DMS 273 treated with DMSO at 0.1 percent for 48 hours (cell line): ENCODE measurements at places on chromosomes 12 and 14.
A peak's percentile ranks its signal among the peaks of the same experiment; 100 is the strongest.

DNA sequence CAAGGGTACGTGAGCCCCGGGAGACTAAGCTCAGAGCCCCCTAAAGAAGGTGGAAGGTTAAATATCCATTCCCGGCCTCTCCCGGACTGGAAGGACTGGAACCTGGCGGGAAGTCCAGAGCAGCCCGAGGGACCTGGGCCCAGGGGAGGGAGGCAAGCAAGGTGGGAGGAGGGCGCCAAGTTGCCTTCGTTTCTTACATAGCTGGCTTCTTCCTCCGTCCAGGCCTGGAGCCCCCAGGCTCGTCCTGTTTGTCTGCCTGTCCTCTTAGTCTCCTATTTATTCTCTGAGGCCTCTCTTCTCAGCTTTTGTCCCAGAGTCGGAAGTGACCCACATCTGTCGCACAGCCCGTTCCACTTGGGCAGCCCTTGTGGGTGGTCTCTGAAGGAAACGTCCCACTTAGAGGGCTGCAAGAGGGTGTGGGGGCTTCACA is 745 bp downstream of the PCK2 start:
- DNase-seq, result no peak

- DNase-seq, result no peak
Measured at GRCh38 chr12:20696181-20696905, 1.2 kb downstream of the SLCO1C1 start.

GRCh38 chr14:36442824-36443241 is 77.2 kb downstream of the NKX2-1 start:
- no peak for DNase-seq

GRCh38 chr14:57378661-57379060 is 11.7 kb upstream of the NAA30 start:
- no peak for DNase-seq

DNA sequence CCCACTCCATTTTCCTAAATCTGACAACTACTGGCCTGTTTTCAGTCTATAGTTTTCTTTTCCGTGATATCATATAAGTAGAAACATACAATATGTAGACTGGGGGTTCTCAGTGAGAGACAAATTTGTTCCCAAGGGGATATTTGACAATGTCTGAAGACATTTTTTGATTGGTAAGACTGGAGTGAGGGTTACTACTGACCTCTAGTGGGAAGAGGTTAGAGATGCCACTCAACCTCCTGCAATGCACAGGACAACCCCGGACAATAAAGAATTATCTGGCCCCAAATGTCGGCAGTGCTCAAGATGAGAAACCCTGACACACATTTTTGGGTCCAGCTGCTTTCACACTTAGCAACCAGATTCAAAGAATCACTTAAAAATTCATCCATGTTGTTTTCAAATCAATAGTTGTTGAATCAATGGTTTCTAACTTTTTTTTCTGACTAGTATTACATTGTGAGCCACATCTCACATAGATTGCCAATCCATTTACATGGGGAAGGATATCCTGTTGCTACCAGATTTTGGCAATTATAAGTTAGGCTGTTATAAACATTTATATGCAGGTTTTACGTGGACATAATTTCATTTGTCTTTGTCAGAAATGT is 307.1 kb downstream of the RPL10L start:
- peak; percentile 0 for DNase-seq

DNA sequence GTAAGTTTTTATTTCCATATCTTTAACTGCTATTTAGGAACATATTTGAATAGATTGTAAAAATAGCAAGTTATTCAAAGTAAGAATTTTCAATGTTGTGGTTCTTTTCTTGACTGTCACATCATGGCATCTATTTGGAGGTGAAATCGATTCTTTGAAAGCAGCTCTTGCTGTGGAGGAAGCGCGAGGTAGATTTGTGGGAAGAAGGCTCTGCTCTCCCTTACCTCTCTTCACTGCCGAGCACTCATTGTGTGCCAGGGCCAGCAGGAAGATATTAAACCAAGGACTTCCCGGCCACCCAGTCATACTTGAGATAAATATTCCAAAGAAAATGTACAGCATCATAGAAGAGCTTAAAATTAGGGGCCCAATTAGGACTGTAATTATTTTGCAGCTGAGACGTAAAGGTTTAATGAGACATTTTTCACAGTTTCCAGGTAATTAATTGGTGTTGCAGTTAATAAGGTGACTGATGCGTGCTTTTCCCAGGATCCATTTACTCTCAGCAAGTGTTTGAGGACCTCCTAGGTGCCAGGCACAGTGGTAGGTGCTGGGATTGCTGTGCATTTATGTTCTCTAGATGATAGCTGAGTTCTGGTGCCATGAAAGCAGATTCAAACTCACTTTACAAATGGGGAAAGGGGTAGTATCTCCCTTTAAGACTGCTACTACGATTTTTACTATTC is 89.2 kb upstream of the DYNC1H1 start:
- DNase-seq, result no peak

- DNase-seq, result no peak
Measured at GRCh38 chr14:43249116-43249515, 1258.0 kb downstream of the FSCB start.

GRCh38 chr14:104676694-104677511 is 12.5 kb upstream of the INF2 start:
- no peak for DNase-seq

GRCh38 chr12:120583478-120584030 is 2.4 kb upstream of the POP5 start:
- no peak for DNase-seq

DNA sequence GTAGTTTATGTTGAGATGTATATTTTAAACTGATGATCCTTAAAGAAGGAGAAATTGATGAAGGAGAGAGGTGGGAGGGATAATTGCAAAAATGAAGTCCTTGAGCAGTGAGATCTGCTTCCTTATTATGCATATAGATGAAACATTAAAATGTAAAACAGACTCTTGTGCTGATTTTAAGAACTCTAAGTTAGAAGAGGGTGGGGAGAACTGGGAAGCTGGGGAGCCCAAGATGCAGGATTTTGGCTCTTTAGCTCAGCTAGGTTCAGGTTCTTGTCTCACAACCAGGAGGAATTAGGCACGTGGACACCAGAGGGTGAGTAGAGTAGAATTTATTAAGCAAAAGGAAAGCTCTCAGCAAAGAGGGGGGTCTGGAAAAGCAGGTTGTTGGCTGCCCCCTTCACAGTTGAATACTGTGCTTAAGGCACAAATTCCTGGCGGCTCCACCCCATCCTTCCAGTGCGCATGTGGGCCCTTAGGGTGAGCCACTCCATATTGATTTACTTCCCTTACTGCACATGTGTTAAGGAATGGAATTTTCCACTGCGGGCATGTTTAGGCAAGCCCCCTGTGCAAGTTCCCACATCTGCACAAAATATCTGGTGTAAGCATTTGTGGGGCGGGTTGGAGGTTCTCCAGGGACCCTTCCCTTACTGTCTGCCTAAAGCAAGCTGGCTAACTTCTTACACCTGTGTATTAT is 141.9 kb downstream of the BICD1 start:
- no peak for DNase-seq

DNA sequence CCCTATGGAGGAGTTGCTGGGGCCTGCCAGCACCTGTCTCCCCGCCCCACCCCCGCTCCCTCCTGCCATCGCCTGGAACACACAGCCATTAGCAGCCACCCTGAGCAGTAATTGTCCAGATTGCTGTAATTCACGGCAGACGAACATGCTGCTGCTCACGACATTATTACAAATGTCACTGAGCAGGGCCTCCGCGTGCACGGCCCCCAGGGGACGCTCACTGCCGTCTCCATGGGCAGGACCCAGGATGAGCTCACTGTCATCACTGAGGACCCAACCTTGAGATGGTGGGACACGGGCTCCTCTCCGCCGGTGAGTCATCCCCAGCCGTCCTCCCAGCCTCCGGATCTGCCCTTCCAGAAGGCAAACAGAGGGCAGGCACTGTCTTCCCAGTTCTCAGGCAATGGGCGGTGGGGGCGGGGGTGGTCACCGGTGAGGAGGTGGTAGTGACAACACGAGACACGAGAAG is 100.4 kb downstream of the RFLNA start:
- DNase-seq, result no peak

DNA sequence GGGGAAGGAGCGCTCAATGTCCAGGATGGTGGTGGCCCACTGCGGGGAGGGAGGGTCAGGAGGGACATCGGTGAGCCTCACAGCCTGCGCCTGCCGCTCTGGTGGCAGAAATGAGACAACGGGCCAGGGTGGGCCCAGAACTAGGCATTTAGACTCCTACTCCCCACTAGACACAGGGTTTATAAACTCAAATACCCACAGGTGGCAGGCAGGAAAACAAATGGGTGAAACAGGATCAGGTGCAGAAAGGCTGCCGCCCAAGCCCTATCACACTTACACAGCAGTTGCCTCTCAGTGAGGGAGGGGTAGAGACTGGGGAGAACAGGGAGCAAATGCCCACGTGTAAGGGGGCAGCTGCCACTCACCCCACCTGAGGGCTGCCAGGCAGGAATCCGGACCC is 46.4 kb downstream of the TRPV4 start:
- no peak for DNase-seq

DNA sequence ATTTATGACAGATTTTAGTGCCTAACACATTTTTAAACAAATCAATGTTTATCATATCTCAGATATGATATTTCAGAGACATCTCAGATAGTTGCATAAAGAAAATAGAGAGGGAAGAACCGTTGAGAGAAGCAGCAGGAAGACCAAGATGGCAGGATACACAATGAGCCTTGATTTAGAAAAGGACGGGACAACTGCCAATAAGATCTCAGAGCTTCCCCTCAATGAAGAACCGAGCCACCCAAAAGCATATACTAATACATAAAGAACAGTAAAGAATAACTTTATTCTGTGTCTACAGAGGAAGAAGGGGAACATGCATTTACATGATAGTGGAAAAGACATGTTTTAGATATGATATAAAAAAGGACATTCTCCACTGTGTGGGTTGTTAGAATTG is 375.9 kb upstream of the SOX5 start:
- DNase-seq, result no peak

DNA sequence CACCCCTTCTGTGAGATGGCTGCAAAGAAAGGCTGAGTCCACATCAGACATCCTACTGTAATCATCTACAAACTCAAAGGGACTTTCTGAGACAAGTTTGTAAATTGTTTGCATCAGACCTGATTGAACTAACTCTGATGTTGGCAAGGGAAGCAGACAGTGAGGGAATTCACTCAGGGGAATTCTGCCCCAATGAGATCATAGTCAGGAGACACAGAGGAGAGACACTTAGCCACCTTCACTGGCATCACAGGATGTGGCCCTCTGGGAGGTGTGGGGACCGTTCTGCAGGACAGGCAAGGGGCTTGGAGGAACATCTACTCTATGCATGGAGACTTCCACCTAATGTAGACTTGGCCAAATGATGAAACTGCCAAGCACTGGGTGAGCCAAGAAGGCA is 70.7 kb upstream of the DDX11 start:
- no peak for DNase-seq

- no peak for DNase-seq
Measured at GRCh38 chr12:108033090-108033489, 96.0 kb upstream of the WSCD2 start.
